ENCODE measurements at places on chromosomes 5 and 9. TPM values are rescaled to one million over a fixed set of nuclear protein-coding genes. Genes with fewer than 3 reads are reported as not detected.

DNA sequence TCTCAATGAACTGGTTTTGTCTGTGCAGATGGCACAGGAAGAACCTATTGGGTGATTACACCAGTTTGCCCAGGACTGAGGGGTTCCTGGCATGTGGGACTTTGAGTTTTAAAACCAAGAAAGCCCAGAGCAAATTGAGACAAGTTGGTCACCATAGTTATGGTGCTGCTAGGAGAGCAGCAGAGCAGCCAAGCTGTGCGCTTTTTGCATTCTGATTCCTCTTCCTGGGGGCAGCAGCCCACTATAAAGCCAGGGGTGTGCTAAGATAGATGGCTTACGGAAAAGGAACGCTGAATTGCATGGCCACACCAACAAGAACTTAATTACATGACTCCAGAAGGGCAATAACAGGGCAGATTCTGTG, 49.7 kb downstream of the TIMD4 start:
- no peak for DNase-seq

DNA sequence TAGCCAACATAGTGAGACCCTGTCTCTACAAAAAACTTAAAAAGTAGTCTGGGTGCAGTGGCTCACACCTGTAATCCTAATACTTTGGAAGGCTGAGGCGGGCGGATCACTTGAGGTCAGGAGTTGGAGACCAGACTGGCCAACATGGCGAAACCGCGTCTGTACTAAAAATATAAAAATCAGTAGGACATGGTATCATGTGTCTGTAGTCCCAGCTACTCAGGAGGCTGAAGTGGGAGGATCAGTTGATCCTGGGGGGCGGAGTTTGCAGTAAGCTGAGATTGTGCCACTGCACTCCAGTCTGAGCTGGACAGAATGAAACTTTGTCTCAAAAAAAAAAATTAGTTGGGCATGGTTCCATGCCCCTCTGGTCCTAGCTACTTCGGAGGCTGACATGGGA, 57.9 kb upstream of the MIER3 start:
- DNase-seq: no peak

DNA sequence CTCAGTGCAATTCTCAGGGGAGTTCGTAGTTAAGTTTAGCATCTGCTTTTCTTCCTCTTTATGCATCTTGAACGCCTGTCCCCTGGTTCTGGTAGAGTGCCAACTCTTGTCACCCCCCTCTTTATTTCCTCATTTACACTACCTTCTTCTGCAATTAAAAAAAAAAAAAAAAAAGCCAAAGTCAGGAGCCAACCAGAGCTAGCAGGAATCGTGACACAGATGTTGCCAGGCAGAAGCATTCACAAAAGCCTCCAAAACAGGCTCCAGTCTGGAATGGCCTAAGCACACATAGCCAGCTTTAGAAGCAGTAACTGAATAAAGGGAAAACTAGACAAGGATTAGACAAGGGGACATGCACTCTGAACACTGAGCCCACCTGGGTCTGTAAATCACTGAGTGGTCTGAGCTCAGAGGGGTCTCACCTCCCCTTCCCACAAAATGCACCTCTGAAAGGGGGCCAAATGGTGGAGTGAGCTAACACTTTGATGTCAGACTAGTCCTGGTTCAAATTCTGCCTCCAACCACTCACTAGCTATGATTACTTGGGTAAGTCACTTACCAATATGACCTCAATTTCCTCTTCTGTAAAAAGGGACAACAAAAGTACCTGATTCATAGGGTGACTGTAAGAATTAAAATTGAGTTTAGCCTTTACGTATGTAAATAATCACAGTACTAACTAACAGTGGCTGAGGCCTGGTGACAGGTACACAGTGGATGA, 2.0 kb downstream of the CD74 start:
- DNase-seq: peak; percentile 59

GRCh38 chr9:112422417-112423148, 42.7 kb downstream of the HSDL2 start:
- no peak for DNase-seq

DNA sequence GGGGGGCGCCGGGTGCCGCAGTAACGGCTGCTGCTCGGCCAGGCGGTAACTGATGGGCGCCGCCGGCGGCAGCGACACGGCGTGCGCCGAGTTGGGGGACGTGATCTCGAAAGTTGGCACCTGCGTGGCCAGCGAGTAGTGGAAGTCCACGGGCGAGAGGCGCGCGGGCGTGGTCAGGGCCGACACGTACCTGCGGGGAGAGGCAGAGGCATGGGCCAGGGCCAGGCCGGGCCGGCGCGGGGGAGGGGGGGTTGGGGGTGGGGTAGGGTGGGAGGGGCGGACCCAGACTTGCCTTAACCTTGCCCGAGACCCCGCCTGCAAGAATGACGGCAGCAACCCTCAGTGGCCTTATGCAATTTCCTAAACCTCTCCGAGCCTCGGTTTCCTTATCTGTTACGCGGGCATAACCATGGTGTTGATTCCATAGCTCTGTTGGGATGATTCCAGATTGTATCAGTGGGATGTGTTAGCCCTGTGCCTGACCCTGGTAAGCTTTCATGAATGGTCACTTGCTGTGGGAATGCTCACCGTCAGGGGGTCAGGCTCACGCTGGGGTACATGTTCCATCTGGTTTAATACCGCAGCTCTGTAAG, 53.0 kb downstream of the PSD2 start:
- DNase-seq: peak; percentile 29

The IL9 gene
- total RNA-seq: not detected

The ADAMTS12 gene
- total RNA-seq: 1.2 TPM

Measured in frontal cortex (tissue), 4 donors.